ENCODE measurements at places on chromosomes 12 and 14.

- DNase-seq, result no peak
These were observed at the start of gene IFNG for GRCh38 chr12:68159681-68160304. IFNG (minus strand) TSS chr12:68159740; CDS start chr12:68159615, 125 bp downstream.

DNA sequence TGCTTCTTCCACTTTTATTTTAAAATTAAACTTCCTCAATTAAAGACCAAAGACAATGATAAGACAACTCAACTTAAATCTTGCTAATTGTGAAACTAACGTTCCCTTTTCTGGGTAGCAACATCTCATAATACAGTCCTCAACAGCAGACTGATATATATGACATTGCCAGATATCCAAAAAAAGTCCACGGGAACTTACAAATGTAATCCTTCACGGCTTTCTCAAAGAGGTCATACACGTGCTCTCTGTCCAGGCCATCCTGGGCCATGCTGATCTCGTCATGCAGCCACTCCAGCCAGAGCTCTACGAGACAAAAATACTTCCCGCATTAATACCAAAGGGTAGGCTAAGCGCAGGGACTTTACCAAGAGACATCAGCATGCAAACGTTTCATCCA is 13.3 kb downstream of the SART3 start:
- DNase-seq, result no peak

GRCh38 chr12:109269428-109269827 is 39.7 kb downstream of the FOXN4 start:
- DNase-seq, result no peak

GRCh38 chr12:107317751-107318555 is 224.6 kb upstream of the CRY1 start:
- peak; percentile 11 for DNase-seq

DNA sequence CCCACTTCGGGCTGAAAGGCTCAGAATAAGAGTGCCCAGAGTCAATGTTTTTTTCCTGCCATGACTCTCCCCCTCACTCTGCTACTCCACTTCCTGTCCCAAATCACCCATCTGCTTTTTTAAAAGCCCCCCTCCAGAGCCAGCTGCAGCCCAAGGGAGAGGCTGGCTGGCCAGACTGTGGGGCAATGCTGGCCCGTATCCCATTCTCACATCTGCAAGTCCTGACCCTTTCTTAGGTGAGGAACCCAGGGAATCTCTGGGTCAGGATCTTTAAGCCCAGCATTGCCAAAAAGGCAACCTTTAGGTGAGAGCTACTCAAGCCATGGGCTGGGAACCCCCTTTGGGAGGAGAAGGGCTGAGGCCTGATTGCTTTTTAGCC is 1.7 kb upstream of the ITGA5 start:
- no peak for DNase-seq

DNA sequence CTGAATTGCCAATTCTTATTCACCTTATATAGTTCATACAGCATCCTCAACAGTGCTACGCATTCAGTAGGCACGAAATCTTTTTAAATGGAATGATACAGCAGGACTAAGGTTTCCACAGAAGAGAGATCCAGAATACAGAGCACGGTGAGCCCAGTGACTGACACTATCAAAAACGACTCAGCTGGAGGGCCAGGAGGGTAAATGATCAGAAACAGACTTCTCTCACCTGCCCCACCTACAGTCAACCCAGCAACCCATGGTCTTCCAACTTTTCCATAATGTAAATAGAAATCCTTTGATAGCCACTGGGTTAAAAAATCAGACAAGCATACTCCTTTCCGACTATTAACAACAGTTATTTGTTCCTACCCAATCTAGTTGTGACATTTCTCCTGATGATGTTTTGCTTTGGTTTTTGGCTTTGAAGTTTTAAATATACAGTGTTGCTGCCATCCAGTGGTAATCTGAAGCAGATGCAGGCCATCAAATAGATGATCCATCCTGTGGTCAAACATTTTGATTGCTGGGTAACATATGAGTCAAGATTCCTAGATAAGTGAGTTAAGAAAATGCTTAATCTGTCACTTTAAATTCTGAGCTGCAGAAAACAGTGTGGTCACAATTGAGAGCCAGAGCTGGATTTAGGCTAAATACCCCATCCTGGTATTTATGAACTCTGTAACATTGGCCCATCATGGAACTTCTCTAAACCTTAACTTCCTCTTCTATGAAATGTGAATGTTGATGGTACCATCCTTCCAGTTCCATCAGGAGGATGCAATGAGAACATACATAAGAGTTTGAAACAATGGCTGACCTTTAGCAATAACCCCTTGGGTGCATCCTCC is 42.0 kb downstream of the GPHB5 start:
- no peak for DNase-seq

DNA sequence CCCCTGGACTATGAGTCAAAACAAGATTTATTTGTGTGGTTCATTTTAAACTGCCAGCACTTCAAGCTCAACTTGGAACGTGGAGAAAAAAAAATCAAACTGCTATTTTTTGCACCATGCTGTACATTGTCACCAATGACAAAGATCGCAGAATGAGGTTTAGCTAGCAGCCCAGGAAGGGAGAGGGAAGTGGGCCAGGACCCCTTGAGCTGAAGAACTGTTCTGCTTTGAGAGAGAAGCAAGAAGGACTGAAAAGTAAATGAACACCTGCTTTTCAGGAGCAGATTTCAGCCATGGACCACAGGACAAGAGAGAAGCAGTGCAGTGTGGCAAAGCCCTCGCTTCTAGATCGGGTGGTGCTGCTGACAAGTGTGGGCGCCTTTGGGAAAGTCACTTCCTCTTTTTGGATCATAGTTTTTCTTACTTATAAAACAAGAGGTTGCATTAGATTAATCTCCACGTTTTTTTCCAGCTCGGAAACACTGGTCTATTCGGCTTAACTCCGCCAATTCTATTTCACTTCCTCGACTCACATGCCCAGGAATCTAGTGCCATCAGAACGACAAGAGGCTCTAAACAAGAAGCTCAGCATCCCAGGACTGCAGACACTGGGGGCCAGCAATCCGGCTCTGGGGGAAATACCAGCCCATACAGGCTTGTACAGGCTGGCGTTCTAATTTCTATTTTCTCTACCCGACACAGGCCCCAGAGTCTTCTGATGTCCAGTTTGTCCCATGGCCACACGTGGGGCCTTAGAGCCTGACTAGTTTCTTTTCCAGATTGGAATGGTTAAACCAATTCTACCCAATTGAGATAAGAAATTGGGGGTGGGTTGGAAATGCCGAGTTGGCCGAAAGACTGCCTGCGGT is 129.9 kb downstream of the CRACR2A start:
- DNase-seq, result no peak

DNA sequence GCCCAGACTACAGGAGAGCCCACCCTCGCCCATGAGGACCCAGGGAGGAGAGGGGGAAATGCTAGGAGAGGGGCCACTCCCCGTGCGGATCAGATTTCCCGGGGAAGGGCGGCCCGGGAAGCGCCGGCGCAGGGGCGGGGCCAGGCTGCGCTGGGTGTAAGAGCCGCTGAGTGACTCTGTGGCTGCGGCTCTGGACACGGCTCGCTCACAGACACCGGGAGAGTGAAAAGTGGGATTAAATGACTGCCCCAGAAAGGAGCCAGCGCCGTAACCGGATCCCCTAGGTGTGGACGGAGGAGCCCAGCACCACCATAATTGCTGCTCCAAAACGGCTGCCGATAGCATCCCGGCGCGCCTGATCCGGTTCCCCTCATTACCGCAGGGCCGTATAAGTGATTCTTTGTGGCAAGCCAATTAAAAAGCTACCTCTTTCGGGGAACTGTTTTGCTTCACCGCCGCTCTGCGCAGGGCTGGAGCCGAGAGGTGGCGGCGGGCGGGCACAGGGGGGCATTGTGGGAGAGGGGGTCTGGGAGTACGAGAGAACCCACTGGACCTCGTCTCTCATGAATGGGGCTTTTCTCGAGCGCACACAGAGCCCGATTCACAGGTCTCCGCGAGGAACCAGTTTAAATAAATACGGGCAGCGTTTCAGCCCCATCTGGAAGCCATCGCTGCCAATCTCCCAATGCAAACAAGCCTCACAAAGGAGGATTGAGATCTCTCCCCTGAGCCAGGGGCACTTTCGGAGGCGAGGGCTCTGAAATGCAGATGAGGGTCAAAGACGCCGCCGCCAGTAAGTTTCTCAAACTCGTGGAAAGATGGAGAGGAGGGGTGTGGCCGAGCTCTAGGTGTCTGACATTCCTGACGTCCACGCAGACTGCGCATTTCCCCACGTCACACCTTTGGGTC is 2.5 kb downstream of the COL2A1 start:
- DNase-seq, result no peak

All from BJ (cell line).